ENCODE measurements at places on chromosomes 13 and 19.

DNA sequence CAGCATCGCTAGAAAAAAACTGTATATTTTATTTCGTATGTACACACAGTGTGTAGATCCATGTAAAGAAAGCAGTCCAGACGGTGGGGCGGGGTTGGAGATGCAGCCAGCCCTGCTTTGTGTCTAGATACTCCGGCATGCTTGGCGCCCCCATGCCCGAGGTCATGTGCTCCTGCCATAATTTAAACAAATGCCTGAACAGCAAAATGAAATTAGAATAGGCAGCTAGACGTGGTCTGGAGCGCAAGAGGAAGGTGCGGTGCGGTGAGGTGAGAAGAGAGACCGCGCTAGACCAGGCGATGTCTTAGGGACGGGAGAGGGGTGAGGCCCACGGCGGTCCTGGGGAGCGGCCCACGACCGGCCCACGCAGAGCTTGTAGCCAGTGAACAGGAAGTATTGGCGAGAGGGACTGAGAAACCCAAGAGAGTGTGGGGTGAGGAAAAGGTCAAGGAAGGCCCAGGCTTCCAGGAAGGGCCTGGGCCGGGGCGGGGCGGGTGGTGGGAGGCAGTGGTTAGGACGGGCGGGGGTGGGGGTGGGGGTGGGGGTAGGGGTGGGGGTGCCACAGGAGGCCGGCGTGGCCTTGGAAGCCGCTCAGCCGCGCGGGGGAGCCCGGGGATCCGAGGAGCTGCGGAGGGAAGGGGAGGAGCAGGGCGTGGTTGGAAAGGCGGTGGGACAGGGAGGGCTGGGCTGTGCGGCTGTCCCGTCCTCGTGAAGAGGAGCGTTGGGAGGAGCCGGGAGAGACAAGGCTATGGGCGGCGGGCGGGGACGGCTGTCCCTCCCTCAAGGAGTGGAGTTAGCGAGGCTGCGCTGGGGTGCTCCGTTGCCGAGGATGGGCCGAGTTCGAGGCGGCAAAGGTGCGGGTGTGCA lies 254.7 kb upstream of the SGCG start:
- DNase-seq = no peak

DNA sequence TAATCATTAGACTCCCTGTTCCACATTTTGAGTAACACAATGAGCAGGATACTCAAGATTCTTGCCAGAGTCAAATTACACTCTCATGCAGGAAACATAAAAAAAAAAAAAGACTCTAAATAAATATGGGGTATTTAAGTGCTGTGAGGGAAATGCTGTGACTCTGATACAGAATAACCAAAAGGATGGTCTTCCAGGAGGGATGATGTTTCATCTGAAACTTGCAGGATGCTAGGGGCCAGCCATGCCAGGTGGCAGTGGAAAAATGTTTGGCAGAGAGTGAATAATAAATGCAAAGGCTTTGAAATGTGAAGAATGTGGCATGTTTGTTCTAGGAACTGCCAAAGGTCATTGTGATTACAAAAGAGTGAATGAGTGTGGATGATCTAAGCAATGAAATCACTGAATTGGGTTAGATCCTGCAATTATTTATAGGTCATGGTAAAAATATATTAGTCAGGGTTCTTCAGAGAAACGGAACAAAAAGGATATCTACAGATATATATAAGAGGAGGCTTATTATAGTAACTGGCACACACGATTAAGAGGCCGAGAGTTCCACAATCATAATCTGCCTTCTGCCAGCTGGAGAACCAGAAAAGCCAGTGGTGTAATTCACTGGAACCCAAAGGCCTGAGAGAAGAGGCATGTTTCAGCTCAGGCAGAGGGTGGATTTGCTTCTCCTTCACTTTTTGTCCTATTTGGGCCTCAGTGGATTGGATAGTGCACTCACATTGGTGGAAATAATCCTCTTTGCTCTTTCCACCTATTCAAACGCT lies 1832.8 kb upstream of the MIR17HG start:
- DNase-seq = no peak

DNA sequence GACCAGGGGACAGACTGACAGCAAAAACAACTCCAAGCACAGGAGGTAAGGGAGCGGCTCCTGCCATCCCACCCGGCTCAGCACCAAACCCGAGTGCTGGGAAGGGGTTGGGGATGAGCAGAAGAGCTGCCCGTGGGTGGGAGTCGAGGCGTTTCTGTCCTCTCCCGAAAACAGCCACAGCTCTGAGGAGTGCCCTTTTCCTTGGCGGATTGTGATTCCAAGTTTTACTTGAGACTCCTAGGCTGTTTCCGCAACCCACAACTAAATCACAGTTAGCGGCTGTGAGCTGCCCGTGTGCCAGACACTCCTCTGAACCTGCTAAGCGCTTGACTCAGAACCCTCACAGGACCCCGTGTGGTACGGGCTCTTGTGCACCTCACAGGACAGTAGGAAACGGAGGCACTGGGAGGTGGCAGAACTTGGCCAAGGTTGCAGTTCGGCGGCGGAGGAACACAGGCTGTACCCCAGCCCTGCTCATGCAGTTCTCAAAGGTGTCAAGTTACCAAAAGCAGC lies 21.4 kb downstream of the CFAP97D2 start:
- no peak for DNase-seq

DNA sequence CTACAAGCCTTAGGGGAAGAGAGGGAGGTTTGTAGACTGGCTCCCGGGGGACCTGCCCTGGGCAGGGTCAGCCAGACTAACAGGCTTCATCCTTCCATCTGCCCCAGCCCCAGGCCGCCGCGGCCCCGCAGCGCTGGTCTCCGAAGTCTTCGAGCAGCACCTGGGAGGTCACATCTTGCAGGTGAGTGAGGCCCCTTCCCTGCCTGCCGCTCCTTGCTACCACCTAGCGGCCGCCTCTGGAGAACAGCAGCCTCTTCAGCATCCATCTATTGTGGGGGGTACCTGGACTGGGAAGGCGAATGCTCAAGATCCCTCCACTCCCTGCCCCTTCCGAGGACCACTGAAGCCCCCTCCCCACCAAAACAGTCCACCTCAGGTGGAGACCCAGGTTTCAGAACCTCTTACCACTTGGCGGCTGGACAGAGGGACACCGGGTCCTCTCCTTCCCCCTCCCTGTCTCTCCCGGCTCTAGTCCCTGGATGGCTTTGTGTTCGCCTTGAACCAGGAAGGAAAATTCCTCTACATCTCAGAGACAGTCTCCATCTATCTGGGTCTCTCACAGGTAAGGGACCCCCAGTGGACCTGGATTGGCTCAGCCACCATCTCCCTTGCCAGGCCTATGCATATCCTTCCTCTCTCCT lies 12.7 kb downstream of the NPAS1 start:
- no peak for DNase-seq

DNA sequence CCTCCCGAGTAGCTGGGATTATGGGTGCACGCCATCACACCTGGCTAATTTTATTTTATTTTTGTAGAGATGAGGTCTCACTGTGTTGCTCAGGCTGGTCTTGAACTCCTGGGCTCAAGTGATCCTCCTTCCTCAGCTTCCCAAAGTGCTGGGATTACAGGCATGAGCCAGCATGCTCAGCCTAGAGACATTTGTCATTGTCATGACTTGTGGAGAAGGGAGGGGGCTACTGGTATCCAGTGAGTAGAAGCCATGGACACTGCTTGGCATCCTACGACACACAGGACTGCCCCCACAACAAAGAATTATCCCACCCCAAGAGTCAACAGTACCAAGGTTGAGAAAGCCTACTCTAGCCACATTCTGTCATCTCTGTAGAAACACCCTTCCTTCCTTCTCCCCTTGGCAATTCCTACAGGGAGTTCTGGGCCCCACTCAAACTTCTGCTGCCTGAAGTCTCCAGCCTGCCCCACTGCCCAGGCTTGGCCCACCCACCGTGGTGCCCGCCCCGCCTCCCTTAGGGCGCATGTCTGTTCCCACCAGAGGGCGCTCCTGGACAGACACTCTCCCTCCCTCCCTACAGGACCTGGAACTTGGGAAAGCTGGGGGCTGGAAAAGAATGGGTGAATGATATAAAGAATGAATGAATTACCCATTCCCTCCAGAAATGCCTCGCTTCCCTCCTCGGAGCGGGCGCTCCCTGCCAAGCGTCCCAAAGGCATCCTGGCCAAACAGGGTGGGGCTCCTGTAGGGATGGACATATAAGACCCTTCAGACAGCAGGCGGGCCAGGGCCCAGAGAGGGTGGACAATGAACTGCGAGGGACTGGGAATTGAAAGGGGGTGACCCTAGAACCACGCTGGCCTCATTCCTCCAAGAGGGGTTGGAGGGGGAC lies 5.5 kb upstream of the EMP3 start:
- no peak for DNase-seq

- DNase-seq = no peak
Measured at GRCh38 chr13:41897126-41897525, 63.8 kb downstream of the VWA8 start.

DNA sequence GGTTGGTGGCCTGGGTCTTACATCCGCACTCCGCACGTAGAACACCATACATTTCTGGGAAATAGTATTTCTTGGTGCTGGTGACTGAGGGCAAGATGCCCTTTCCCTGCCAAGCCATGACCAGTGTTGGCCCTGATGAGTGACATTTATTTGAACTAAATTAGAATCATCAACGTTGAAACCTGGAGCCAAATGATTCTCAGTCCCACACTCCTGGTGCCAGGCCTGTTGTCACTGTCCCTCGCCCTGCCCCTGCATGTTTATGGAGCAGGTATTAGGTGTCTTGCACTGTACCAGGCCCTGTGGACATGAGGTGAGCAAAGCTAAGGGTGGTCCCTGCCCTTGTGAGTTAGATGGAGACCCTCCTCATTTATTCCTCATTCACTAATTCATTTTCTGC lies 5.8 kb downstream of the CHST8 start:
- no peak for DNase-seq

DNA sequence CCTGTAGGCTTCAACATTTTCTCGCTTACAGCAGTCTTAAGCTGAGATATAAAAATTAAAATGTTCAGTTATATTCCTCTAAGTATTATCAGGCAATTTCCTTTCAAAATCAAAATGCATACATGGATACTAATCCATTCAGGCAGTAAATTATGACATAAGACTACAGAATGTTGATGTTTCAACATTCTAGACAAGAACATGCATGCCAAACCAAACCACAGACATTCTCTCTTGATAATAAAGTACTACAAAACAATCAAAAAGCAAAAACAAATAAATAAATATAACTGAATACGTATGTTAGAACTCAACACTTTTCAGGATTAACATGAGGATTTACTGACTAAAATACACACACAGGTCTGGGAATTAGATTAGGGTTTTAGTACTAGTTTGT lies 7.7 kb downstream of the DIS3 start:
- DNase-seq = no peak

DNA sequence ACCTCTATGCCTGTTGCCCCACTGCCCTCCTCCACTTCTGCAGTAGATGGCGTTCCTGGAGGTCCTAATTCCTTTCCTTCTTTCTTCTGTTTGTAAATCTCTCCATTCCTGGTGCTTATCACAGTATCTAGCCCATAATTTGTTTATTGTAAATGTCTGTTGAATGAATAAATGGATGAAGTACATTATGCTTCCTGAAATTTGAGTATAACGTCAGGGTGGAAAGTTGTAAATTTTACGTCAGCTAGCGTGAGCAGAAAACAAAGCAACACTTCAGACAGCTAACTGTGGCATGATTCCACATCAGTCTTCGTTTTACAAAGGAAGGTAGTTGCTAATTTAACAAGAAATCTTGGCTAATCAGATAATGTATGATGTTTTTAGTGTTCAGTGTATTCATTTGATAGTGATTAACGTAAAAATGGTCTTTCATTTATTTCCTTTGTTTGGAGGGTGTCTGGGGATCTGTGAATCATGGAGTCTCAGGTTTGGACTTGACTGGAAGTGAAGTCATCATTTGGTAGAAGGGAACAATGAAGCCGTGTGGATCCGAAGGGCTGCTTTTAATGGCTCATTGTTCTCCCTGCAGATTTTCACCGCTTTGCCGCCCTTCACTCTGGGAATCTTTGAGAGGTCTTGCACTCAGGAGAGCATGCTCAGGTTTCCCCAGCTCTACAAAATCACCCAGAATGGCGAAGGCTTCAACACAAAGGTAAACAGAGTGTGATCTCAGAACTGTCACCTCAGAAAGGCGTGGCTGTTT lies 215.1 kb downstream of the SHISA2 start:
- no peak for DNase-seq

DNA sequence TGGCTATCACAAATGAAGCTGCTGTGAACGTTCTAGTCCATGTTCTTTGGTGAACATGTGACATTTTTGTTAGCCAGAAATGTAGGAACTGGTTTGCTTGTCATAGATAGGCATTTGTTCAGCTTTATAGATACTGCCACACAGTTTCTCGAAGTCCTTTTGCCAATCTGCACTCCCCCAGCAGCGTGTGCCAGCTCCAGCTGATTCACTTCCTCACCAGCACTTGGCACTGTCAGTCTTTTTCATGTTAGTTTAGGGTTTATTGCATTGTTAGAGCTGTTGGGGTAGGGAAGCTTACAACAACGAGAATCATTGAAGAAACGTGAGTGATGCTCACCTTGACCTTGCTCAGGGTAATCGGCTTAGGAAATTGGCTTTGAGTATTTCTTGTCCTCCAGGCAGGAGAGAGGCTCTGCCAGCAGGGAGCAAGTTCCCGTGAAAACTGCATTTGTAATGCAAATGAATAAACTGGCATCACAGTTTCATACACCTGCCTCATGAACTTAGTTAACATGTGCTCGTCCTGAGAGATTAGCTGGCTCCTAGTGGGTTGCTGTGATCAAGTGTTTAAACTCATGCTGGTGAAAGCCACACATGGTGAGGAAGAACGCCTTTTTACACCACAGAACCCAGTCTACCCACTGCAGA lies 83.9 kb downstream of the ING1 start:
- DNase-seq = no peak

DNA sequence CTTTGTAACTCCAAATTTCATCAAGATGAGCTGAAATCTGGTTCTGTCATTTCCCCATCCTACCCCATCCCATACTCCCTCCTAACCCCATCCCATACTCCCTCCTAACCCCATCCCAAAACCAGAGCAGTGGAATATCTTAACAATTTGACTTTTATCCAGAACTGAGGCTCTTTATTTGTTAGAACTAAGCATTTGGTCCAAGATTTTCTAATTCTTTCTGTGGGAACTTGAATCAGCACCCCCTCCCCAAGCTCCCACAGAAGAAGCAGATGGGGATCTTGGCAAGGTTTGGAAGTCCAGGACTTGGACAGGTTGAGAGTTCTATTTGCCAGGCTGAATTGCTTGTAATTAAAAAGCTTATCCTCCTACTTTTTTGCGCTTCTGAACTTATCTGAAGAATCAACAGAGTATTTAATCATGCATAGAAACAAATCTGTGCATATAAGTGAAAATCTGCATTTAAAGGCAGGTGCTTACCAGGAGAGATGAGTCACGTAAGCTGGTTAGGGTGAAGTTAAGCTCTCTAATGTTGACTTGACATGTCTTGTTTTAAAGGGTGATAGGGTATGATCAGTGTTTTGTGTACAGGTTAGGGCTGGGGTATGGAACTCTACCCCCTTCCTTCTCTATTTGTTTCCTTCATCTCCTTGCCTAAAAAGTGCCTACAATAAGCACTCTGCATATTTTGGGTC lies 111.1 kb downstream of the COG6 start:
- DNase-seq = no peak

GRCh38 chr19:36115453-36116343 lies at the start of gene TBCB:
Gene TBCB, plus strand, starts transcription at chr19:36115468. Its CDS starts 93 bp downstream, at chr19:36115561.
- DNase-seq = no peak
